ENCODE measurements at places on chromosomes 5 and 9.

- DNase-seq: no peak
Observed at GRCh38 chr5:106780355-106780754, 890.4 kb downstream of the EFNA5 start.

DNA sequence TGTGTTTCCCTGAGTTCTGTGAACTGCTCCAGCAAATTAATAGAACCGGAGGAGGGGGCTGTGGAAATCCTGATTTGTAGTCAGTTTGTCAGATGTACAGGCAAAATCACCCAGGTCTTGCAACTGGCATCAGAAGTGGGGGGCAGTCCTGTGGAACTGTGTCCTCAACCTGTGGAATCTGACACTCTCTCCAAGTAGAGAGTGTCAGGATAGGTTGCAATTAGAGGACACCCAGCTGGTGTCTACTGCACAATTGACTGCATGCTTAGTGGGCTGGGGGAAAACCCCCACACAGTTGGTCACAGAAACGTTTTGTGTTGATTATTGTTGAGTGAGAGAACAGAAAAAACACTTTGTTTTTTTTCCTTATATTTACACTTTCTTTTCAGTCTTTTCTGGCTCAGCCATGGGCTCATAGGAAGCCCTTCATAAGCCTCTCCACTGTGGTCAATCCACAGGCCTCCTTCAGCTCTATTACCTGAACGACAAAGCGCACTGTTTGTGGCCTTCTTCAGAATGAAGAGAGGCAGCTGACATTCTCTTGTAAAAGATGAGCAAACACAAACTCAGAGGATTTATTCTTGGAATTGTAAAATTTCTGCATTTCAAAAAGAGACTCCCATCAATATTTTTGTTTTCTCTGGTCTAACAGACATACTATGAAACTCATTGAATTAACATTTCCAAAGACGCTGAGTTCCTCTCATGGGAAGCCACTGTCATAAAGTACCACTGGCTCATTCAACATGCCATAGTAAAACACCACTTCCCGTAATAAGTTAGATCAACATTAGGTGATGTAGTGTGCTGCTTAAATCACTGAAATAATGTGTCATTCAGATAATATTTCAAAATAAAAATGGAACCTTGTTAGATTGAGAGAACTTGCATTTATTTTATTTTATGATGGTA, 348.9 kb upstream of the RFX3 start:
- DNase-seq: no peak

GRCh38 chr5:57194653-57195052, 20.8 kb downstream of the GPBP1 start:
- no peak for DNase-seq

DNA sequence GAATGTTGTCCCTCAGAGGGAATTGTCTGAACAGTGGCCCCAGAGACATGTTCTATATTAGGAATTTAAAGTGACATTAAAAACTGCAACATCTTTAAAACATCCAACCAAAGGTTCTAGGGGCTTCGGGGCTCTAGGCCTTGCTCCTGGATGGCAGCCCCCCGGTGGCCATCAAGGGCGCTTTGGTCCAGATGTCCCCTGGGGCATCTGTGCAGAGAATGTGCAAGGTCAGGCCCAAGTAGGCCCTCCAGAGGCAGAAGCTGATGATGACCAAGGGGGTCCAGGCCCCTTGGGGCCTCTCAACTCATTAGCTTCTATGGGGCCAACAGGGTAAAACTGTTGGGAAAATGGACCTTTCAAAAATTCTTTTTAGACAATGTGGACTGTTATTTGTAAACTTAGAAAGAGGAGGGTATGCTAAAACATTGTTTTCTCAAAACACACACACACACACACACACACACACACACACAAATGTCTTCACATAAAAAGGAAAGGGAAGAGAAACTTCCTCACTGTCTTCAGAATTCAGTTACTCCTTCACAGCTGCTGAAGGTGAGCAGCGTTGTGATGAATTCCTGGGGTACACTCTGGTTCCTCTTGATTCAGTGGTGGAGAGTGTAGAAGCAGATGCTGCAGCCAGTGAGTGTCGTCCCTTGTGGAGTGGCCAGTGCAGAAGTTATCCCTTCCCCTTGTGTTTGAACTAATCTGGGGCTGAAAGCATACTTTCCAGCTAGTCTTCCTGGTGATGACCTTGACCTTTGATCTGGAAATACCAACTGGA, 125.2 kb downstream of the WDR41 start:
- DNase-seq: no peak

DNA sequence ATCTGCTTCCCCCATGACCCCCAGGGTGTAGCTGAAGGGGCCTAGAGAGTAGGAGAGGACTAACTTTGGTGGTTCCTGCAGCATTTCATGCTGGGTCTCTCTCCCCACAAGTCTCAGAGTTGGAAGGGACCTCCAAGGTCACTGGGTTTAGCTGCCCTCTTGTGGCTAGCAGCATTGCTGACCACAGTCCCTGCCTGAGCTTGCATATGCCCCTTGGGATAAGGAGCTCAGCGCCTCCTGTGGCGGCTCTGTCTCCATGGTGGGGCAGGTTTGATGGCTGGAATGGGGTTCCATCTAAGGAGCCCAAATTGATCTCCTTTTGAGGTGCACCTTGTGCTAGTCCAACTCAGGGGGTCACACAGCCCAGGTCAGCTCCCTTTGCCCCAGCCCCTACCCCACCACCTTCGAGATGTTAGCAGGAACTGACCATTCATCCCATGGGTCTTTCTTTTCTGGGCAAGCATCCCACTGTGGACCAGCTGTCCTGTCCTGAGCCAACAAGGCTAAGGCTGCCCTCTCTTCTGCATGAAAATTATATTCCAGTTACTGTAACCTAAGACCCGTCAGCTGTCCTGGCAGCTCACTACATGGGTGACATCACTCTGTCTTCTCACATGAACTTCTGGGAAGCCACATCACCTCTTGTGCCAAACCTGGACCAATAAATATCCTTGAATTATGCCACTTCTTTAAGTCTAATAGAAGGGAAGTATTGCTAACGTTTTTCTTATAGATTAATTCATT, 196.2 kb downstream of the HSPA4 start:
- DNase-seq: no peak

DNA sequence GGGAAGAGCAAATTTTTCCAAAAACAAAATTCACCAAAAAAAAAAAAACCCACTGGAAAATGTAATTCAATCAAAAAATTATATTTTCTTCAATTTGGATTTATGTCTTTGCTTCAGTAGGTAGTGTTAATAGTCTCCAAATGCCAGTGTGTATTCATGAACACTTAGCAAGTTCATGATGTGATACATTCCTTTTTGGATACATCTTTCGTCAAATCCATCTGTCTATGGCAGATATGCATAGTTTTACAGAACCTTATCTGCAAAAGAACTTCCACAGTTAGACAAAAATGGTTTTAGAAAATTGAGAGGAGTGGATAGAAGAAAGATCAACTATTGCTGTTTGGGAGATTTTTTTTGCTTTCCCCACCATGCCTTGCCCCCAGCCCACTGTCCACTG, 214.6 kb downstream of the DEPDC1B start:
- no peak for DNase-seq

- DNase-seq: no peak
Observed at GRCh38 chr9:106830527-106831150, 32.3 kb upstream of the ZNF462 start.

GRCh38 chr9:125745018-125745417, 2.2 kb upstream of the PBX3 start:
- DNase-seq: no peak

GRCh38 chr5:73729329-73729728, 103.3 kb downstream of the ARHGEF28 start:
- DNase-seq: no peak

DNA sequence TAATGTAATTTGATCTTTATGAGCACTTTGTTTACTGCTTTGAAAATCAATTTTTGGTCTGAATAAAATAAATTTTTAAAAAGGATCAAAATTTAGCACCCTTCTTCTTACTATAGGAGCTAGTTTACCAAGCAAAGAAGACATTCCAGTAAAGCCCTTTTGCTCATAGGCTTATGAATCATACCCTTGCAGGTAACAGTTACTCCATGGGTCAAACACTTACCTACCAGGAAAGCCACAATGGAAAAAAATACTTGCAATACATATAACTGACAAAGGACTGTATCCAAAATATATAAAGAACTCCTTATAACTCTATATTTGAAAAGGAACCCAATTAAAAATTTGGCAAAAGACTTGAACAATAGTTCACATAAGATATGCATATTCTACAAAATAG, 66.6 kb downstream of the SHOC1 start:
- no peak for DNase-seq

DNA sequence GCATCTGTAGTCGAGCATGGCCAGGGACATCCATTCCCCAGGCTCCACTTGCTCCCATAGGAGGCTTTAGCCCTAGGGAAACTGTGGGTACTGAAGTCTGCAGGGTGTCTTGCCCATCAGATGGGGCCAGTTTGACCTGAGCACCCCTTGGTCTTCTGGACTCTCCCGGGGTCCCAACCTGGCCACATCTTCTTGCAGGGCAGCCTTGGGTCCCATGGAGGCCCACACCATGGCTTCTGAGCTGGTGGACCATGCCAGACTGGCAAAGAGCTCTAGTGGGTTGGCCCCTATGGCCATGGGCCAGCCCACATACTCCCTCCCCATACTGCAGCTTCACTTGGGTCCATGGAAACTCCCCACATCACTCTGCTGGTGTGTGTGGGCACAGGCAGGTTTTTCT, 154.4 kb upstream of the PRLR start:
- no peak for DNase-seq

DNA sequence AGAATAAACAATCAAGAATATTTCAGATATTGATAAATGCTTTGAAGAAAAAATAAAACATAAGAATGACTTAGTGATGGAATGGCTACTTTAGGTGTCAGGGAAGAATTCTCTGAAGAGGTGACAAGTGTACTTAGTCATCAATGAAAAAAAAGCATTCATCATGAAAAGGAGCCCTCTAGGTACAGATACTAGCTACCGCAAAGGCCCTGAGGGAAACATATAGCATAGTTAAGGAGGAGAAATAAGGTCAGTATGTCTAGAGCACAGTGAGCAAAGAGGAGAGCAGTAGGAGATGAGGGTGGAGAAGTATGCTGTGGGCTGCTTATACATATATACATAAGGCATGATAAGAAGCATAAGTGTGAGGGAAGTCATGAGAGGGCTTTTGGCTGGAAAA, 41.8 kb downstream of the CSF2 start:
- no peak for DNase-seq

GRCh38 chr5:74328221-74328630, 312.3 kb downstream of the ENC1 start:
- DNase-seq: no peak

- DNase-seq: no peak
Observed at GRCh38 chr9:127014216-127014909, 99.8 kb downstream of the RALGPS1 start.

DNA sequence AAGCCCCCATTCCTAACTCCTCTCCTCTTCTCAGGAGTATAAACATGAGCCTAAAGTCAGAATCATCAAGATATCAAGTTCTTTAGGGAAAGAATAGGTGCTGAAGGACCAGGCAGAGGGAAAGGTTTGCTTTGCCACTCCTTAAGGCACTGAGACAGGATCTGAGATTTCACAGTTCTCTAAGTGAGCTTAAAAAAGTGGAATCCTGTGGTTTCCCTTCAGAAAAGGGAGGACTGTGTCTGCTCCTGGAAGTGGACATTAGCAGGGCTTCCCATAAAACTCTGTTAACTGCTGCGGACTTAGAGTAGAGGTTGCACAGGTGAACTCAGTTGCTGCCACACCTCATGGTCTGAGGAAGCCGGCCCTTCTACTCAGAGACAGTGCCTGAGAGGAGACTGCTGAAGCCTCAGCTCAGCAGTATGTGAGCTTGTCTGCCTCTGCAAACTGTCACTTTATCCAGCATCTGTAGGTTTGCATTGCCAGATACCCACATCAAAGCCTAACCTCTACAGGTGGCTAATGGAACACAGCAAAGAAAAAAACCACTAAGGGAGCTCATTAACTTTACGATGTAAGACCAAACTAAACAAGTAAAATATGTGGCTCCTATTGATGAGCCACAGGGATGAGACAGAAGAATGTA, 42.9 kb downstream of the RIC1 start:
- no peak for DNase-seq

DNA sequence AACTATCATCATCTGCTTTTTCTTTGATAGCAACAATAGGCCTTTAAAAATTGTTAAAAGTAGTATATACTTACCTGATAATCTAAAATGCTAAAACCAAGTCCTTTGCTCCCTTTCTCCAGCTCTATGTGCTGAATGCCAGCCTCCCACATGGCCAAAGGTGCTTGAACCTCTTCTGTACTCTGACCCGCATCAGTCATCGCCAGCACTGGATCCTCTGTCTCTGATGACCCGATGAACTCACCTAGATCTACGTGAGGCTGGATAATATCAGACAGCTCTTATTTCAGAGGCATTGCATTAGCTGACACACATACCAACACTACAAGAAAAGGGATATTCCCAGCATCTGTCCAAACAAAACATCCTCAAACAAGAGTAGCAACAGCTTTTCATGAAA, 89.5 kb downstream of the MPDZ start:
- DNase-seq: no peak

GRCh38 chr5:33531824-33532223, 91.1 kb downstream of the TARS1 start:
- no peak for DNase-seq

GRCh38 chr5:67031692-67032091, 164.9 kb downstream of the CD180 start:
- DNase-seq: no peak

DNA sequence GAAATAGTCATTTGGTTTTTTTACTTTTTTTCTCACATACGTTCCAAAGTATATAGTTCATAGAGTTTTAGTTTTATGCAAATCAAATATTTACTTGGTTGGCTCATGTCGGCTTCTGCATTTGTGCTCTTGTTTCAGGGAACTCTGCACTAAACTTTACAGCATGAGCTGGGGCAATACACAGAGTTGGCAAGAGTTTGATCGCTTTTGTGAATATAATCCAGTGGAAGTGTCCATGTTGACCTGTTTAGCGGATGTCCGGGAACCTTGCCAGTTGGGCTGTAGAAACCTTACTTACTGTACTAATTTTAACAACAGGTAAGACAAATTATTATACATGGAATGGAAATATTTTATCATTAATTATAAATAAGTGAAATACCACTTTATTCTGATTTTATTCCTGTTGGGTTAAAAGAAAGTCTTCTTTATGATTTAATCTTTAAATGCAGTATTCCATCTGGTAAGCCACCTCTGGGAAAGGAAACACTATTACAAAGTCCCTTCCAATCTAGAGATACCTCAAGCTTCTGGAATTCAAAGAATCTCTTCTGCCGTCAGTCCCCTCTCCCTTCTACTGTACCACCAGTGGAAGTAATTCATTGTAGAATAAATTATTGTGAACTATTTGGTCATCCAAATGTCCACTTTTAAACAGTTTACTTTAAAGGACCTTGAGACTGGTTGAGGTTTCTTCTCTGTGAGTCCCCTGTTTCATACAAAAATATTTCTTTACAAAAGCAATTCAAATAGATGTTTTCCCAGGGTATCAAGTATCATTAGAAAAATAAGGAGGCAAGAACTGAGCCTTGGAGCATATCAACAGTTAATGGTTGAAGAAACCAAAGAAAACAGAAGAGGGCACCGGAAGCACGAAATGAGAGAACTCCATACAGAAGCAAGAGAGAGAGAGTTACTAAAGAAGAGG, 45.2 kb upstream of the GLIPR2 start:
- no peak for DNase-seq
